ENCODE measurements at places on chromosomes 16 and 17.

DNA sequence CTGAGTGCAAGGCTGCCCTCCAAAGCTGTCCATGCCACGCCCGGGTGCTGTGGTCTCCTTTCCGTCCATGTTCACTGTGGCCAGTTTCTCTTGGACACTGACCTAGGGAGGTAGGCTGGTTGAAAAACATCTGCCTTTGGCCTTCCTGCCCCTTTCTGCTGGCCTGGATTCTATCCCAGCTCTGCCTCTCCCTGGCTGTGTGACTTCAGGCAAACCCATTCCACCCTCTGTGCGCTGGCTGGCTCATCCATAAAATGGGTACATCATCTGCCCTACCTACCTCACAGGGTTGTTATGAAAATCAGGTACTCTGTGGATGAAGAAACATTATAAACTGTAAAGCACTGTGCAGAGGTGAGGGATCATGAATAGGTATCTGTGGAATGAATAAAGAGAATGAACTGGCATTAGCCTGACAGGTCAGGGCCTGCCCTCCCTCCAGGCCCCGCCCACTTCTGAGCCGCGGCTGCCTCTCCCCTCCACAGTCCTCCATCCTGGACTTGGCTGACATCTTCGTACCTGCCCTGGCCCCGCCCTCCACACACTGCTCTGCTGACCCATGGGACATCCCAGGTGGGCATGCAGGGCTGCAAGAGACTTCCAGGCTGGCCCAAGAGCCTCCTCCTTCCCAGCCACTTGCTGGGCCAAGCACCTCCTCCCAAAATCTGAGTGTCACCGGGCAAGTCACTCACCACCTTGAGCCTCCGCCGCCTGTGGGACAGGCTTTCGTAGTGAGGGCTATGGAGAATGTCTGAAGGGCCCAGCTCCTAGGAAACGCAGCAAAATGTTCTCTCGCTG, 7.0 kb upstream of the SPATA20 start:
- no peak for DNase-seq

- DNase-seq: no peak
Observed at GRCh38 chr17:34776456-34777443, 184.5 kb downstream of the CCT6B start.

DNA sequence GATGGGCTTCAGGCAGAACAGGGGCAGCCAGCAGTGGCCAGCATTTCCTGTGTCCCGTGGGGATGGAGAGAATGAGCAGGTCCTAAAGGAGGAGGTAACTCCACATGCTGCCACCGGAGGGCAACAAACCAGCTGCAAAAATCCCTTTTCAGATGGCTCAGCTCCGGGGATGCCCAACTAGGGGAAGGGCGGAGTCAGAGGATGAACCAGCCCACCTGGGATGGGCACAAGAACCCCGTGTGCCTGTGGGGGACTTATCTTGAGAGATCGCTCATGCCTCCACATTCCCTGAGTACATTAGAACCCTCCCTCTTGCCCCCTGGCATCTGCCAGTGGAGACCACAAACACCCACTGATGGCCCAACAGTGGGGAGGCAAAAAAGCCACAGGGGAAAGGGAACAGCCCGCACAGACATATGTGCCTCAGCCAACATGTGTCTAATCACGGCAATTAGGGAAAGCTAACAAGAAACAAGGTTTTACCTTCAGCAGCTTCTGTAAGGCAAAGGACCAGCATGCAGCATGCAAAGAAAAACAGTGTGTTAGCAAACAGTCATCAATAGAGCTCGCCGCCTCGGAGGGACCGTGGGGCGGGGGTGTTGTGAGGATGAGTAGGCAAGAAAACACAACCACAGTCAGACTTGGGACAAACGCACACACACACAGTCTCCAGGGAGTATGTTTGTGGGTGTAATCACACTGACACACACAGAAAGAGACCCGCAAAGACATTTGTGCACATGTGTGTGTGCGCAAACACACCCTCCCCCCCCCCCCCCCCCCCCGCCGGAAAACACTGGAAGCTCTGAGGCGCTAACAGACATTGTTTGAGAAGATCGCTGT, 64.0 kb downstream of the MYO18A start:
- peak; percentile 37 for DNase-seq

DNA sequence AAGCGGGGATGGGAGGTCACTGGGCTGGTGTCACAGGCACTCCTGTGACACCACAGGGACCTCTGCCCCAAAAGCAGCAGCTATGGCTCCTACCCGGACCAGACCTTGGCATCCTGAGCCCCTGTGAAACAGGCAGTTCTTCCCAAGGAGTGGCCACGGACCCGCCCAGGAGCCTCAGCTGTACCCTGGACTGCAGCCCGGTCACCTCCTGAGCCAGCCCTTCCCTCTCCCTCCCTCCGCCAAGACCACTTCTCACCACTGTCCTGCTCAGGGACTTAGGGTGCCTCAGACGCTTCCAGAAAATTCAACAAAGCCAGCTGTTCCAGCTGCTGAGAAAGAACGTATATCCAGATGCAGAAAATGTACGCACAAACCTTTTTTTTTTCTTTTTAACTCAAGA, 13.9 kb upstream of the NCBP3 start:
- DNase-seq: no peak

- no peak for DNase-seq
Observed at GRCh38 chr16:28213396-28213795, 1.6 kb upstream of the XPO6 start.
